ENCODE measurements at places on chromosomes 4 and X.

DNA sequence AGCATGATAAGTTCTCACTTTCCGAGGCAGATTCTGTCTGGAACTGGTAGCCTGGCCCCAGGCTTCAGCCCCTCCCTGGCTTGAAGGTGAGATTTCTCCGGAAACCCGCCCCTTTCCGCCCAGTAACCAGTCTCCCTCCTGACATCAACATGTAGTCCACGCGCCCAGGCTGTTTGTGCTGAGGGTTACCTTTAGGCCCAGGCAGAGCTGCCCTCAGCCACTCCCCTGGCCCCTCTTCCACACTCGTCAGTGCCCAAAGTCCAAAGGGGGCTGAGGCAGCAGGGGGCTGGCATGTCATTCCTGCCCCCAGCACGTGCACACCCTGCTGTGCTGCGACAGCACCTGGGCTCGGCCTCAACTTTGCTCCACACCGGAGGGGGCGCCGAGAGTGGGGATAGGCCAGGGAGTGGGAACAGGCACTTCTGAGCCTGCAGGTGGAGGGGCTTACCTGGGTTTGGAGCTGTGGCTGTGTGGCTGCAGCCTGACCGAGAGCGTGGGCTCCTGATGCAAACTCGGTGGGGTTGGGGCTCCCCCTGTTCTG, 69.5 kb upstream of the ANK2 start:
- peak; percentile 14 for DNase-seq

DNA sequence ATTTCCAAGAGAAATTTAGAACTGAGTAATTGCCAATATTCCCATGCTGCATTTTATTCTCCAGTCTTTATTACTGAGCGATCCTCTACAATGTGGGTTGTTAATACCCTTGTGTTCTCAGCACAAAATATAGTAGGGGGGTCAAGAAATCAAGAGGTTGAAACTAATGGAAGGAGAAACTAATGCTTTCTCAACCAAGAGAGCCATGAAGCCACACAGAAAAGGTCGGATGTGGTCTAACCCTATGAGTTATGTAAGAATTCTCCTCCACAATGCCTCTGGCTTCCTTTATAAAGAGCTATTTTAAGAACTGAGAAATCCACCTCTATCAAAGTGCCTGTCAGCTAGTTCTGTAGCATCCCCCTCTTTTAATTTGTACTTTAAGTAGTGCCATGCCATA, 268.5 kb downstream of the CHIC1 start:
- no peak for DNase-seq

DNA sequence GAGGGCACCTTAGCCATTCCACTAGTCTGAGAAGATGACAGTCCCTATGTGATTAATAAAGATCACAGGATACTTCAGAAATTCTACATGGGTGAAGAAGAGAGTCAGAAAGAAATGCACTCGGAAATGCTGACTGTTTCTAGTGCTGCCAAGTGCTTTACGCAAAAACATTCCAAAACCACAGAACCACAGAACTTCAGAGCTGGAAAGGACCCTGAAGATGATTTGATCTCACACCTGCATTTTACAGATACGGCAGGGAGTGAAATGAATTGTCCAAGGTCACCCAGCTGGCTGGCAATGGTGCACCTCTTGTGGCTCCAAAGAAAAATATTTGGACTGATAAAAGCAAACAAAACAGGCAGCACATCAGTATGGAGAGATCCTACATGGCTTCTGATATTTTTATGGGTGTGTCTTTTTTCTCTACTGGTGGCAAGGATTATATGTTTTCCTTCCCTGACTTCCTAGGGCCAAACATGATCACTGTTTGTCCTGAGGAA, 115.9 kb downstream of the MAML3 start:
- no peak for DNase-seq

DNA sequence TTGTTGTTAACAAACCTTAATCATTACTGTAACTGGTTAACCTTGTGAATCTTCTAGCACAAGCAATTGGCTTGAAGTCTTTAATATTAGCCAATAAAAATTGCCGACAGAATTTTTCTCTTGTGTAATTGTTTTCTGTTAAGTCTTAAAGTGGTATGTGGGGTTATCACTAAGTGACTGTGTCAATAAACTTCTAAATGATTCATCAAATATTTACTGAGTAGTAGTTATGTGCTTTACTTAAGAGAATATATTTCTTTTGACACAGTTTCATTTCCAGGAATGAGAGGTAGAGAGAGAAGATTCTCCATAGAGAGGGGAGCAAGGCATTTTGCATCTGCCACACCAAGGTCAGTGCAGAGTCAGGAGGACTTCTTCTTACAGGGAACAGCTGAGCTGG, 2361.6 kb upstream of the AGA start:
- no peak for DNase-seq
